ENCODE measurements at places on chromosomes 6 and 20.

GRCh38 chr6:80501636-80502035 is 395.2 kb downstream of the BCKDHB start:
- DNase-seq: no peak

DNA sequence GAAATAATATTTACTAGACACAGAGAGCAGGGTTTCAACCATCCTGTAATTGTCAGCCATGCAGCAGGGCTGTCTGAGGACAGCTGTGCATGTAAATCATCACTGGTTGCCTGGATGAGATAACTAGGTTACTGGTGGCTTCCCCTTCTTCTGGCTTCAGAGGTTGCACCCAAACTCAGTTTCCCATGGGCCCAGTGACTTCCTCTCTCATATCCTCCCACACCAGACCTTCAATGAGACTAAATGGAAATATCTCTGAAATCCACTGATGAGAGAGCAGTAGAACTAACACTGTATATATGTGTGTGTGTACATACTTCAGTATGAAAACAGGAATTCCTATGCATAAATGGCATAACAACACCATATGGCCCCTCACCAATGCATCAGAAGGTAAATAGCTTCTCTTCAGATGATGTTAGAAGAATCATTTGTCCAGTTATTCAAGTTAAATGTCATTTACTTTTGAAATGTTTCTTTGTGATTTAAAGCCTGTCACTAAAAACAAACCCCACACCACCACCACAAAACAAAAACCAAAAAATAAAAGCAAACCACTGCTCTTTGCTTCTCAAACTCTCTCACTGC is 51.0 kb upstream of the IL20RA start:
- DNase-seq: no peak

DNA sequence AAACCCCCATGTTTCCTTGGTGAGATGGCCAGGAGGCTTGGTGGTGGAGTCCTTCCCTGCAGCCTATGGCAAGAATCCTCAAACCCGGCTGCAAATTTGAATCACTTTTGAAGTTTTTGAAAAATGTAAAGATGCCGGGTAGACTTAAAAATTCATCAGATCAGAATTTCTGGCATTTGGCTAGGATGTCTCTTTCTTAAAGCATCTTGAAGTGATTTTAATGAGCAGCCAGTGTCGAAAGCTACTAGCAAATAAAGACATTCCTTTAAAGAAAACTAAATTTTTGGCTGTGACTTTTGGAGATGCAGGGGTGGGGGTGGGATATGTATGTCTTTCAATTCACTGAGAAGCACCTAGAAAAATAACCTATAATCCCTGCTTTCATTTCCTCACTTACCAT is 25.6 kb upstream of the NOX3 start:
- DNase-seq: no peak

GRCh38 chr6:126300735-126301134 is 39.2 kb upstream of the CENPW start:
- DNase-seq: no peak

DNA sequence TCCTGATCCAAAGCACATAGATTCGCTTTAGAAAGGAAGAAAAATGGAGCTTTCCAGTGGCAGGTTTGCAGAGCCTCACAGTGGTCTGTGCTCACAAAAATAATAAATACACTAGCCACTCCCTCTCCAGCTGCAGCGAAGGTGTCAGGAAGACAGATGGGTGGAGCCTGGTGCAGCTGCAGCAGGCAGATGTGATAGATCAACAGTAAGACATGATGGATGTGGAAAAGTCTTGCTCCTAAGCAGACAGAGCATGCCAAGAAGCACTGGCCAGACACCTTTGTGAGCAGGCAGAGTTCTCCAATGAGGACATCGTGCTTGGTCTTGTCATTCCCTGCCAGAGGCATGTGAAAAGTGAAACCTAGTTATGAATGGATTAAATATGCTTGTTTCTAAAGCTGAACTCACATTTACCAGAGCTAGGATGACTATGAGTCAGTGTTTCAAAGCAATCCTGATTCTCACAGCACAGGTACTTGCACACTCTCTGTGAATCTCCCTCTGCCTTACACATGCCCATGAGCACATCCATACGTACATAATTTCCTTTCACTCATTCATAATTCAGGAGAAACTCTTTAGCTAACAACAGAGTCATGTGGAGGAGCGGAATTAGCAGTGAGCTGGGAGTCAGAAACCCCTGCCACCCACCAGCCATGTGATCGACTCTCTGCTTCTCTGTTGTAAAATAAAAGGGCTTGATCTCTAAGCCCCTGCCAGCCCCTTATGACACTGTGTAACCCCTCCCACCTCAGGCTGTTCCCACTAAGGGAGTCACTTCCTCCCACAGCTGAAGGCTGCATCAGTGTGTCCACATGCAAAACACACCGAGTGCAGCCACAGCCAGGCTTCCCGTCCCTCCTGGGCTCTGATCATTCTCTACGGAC is 111.2 kb downstream of the SCML4 start:
- DNase-seq: no peak

GRCh38 chr6:38218235-38218634 is 398.7 kb downstream of the ZFAND3 start:
- no peak for DNase-seq

DNA sequence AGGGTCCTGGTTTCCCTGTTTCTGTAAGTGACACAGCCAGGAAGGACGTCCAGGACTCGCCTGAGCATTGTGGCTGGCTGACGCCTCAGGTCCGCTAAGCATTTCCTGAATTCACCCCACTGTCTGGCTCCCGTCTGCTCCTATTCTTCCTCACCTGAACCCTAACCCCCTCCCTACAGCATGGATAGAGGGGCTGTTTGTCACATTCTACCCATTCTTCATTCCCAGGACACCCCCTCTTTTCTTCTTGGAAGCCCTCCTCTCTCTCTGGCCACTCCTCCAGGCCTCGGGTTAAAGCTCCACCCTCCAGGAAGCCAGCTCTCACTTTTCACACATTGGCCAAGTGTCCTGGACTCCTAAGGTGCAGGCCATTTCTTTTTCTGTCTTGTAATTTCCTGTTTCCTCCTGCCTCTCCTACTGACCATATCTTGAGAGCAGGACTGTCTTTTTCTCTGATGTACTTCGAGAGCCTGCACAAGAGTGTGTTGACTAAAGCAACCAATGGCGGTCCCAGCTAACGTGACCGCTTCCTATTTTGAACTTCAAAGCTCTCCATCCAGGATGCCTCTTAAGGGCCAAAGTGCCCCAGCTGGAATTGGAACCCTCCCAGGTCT is 24.2 kb upstream of the MYMX start:
- no peak for DNase-seq

DNA sequence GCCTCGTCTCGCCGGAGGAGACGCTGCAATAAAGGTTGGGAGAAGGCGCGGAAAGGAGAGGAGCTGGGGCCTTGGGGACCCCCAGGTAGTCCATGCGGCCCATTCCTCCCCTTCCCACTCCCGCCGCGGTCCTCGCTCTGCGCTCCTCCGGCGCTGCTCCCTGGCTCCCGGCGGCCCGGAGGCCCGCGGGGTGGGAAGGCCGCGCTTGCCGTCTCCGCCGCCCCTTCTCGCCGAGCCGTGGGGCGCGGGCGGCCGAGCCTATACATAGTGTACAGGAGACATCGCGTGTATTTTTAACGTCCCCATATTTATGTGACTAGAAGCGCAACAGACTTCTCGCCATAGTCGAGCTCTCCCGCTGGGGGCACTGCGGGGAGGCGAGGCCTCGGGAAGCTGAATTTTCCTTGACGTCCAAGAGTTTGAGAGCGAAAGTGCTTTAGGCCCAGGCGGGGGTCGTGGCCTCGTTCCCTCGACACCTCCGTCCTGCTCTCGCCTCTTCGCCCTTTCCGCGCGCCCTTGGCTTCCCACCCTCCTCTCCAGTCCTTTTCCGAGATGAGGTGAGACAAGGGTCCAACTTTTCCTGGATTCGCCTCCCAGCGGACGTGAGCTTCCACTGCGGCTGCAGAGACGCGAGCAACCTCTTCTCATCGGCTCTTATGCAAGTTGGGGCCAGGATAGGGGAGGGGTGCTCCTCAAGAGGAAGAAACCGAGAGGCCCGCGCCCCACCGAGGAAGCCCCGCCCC is 29.0 kb downstream of the SLC12A5 start:
- DNase-seq: no peak

GRCh38 chr20:13464702-13465101 is 174.0 kb downstream of the TASP1 start:
- DNase-seq: no peak

DNA sequence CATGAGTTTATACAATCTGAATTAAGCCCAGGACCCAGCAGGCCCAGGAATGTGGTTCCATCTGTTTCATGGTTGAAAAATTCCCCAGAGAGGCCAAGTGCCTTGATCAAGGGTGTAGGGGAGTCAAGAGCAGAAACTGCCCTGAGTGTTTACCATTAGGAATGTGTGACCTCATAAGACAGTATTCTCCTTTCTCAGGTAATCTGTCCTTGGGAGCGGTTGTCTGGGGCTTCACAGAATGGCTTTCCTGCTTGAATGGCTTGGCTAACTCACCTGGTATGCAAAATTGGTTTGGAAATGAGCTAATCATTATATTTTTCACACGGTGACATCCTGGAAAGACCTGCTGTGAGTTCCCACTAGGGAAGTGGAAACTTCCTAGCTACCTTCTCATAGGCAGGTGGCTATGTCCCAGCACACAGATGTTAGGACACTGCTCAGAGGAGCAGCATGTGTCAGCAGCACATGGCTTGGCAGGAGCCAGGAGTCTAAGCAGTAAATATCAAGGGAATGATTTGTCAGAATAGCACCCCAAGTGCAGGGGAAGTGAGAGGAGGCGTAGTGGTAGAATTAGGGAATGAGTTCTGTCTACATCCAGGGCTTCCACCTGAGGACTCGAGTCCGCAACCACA is 17.7 kb downstream of the CLIC5 start:
- no peak for DNase-seq

- DNase-seq: no peak
Observed at GRCh38 chr6:140124498-140124897, 750.0 kb upstream of the CITED2 start.

DNA sequence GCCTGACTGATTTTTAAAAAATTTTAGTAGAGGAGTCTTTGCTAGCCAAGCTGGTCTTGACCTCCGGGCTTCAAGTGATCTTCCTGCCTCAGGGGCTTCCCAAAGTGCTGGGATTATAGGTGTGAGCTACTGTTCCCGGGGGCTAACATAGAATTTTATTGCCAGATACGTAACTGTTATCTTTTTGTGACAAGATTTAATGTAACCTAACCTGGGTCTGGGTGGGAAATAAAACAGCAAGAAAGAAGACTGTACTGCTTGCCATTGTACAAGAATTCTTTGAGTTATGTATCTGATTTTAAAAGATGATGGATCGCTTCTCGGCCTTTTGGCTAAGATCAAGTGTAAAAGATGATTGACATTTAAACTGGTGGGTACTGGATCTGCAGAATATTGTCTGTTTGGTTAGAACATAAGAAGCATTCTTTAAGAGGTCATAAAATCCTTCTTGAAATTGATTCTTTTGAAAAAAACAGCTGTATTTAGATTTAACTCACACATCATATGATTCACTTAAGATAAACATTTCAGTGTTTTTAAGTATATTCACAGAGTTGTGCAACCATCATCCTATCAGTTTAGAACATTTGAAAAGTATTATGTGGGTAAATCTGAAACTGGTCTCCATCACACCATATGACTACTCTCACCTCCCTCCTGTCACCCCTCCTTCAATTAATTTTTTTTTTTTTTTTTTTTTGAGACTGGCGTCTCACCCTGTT is 21.6 kb downstream of the TPX2 start:
- DNase-seq: no peak

GRCh38 chr6:103079867-103080266 is 1686.4 kb downstream of the GRIK2 start:
- no peak for DNase-seq

- no peak for DNase-seq
Observed at GRCh38 chr6:25193460-25194171, 85.6 kb upstream of the CARMIL1 start.

DNA sequence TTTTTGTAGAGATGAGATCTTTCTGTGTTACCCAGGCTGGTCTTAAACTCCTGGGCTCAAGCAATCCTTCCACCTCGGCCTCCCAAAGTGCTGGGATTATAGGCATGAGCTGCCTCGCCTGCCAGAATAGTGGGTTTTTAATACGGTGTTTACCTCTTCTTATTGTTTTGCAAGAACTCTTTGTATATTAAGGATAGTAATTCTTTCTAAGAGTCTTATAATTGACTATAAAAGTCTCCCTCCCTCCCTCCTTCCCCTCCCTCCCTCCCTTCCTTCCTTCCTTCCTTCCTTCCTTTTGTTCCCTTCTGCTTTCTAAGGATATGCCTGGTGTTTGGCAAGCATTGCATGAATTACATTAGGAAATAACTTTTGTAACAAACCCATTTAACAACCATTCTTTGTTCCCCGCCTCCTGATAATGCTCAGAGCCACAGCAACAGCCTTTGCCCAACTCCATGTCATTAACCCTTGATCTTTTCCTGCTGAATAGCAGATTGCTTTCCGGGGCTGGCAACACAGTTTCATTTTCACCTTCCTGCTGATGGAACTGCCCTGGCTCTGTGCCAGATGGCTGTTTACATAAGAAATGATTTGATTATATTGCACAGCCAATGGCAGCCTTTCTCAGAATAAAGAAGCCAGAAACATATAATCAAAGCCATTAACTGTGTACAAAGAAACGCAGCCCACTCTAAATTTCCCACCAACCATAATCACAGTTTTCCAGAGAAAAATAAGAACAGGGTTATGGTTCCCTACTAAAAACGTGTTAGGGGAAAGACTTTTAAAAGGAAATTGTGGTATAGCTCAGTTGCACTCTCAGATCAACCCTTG is 143.7 kb upstream of the PTPN1 start:
- peak; percentile 78 for DNase-seq

GRCh38 chr6:162467679-162468078 is 259.9 kb downstream of the PRKN start:
- no peak for DNase-seq

GRCh38 chr6:75333676-75334200 is 49.1 kb upstream of the TMEM30A start:
- no peak for DNase-seq

DNA sequence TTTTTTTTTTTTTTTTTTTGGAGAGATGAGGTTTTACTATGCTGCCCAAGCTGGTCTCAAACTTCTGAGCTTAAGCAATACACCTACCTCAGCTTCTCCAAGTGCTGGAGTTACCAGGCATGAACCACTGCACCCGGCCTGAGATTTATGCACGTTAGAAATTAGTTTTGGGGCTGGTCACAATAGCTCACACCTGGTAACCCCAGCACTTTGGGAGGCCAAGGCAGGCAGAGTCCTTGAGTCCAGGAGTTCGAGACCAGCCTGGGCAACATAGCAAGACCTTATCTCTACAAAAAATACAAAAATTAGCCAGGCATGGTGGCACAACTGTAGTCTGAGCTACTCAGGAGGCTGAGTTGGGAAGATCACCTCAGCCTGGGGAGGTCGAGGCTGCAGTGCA is 51.9 kb downstream of the CD24 start:
- DNase-seq: no peak

DNA sequence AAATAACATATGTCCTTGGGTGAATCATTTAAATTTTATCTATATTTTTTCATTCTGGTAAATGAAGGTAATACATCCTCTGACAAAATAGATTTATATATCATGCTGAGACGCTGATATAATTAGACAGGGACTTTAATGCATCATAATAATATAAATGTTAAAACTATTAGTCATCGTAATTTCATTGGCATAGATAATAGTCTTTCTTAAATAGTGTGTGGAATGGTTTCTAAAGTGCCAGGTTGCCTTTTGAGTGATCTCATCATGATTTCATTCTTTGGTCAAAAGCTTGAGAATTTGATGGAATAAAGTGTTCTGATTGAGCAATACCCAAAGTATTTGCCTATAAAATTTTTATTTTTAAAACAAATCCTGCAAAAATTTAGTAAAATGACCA is 43.2 kb upstream of the BMP5 start:
- DNase-seq: no peak

Data from hematopoietic multipotent progenitor cell (in vitro differentiated cells).